Left kidney (tissue), 8 donors: ENCODE measurements at places on chromosomes 2 and 18.

- DNase-seq, result no peak
Measured at GRCh38 chr2:45765007-45765727, 113.7 kb downstream of the PRKCE start.

GRCh38 chr2:240959941-240960308 is 38.5 kb upstream of the SNED1 start:
- DNase-seq, result no peak

DNA sequence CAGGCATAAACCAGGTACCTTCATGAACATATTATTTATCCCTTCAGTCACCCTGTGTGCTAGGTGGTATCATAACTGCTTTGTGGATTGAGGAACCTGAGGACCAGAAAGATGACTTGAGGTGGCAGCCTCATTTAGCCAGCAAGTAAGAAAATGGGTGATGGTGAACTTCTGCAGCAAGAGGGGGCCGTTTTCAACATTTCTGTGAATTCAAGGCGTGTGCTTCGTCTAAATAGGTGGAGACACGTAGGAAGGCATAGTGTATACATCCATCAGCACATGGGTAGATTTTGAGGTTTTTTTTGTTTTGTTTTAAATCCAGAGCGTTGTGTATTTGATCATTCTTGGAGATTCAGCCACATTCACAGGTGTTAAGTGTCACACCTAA is 118.7 kb downstream of the SPTBN1 start:
- DNase-seq, result no peak

DNA sequence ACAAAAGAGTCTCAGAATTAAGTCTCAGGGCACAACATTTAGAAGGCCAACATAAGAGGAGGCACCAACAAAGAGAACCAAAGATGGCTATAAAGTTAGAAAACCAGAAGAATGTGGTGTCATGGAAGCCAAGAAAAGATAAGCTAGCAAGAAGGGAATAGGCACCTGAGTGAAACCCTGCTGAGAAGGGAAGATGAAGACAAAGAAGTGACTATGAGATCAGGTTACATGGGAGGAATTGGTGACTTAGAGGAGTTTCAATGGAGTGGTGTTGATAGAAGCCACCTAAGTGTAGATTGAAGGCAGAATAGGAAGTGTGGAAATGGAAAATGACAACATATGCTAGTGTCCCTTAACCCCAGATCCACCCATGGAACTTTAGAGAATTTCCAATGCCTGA is 327.6 kb upstream of the KCNJ3 start:
- no peak for DNase-seq

DNA sequence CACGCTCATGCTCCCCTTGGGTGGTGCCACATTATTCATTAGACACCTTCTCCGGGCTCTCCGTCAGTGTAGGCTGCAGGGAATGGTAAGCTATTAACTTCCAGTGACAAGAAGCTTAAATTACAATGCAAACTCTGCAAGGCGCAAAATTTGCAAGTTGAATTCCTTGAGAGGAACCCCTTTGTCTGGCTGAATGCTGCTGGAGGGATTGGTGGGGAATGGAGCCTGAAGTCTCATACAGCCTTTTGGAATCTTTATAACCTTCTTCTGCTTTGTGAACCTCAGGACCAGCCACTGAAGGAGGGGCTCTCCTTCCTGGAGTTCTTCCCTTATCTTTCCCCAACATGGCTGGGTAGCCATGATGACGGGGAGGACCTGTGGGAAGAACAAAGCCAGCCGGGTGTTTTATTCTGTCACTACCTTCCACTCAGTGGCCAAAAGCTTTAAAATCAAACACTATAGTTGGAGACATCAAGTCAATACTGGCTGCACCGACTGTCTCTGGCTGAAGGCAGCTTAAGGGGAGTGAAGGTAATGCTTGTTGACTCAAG is 220.9 kb upstream of the EPHA4 start:
- DNase-seq, result no peak

GRCh38 chr18:62977512-62977911 is 262.2 kb downstream of the PHLPP1 start:
- DNase-seq, result no peak

DNA sequence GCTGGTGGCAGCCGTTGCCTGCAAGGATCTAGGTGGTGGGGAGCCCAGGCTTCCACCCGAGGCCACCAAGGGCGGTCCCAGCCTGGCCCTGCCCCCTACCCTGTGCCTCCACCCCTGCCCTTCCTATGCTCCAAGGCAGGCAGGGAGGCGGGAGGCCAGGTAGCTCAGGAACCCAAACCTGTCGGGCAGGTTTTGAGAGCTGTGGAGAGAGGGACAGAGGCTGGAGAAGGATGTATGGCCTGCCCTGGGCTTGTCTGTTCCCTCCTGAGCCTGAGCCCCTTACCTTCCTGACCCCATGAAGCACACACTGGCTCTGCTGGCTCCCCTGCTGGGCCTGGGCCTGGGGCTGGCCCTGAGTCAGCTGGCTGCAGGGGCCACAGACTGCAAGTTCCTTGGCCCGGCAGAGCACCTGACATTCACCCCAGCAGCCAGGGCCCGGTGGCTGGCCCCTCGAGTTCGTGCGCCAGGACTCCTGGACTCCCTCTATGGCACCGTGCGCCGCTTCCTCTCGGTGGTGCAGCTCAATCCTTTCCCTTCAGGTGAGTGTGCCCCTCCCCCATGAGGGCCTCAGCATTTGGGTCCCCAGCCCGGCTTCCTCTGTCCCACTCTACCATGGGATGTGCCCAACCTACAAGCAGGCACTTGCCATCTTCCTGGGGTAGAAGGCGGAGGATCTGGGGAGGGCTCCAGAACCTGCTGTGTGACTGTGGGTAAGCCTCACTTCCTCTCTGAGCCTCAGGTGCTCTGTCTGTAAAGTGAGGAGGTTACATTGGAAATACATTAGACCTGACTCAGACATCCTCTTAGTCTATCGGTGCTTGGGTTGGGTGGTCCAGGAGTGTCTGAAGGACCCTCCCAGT is at the start of gene PROM2:
Gene PROM2 (plus strand): TSS at position 159 of the 860 bp plus-strand sequence. CDS start 137 bp downstream, at position 296.
- peak; percentile 64 for DNase-seq

DNA sequence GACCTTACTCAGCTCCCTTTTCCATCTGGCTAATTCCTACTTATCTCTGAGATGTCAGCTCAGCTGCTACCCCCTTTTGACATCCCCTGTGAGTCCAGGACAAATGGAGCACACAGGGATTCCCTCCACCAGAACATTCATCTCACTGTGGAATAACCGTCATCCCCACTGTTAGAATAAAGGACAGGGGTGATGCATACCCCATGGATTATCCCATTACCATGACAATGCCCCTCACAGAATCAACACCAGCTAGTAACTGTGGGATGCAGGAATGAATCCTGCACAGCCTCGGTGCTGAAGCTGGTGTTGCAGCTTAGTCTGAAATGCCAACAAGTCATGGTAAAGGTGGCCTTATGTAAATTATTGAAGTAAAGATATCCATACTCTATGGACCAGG is 624.8 kb upstream of the RAB6C start:
- no peak for DNase-seq

DNA sequence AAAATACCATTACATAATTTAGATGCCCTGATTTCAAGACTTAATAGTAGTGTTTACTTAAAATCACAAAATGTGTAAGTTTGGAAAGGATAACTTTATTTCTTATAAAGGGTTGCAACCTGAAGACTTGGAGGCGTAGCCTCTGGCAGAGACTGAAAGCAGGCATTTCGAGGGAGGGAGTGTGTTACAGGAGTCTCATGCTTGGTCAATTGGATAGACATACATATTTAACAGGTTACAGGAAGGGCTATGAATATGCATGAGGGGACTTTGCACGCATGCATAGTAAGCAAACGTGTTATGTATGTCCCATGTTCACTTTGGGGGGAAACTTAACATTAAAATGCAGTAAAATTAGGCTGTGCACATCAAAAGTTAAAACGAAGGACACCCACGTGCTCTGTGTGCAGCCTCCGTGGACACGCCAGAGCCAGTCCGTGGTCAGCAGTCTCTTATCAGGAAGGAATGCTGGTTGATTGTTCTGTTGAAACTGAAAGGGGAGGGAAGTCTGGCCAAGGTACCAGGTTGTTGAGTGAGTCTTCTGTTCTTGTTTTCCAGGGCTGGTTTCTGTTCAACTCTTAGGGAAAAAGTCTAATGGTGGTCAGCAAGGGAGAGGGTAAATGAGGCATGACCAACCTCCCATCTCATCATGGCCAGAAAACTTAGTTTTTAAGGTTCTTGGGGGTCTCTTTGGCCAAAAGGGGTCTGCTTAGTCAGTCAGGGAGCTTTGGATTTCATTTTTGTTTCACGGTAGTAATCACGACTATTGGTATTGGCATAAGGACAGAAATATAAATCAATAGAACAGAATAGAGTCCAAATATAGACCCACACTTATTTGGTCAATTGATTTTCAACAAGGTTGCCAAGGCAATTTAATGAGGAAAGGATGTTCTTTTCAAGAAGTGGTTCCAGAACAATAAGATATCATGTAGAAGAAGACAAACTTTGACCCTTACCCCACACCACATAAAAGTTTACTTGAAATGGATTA is 121.9 kb downstream of the MCFD2 start:
- DNase-seq, result no peak

GRCh38 chr2:38362232-38362631 is 14.8 kb downstream of the ATL2 start:
- no peak for DNase-seq

DNA sequence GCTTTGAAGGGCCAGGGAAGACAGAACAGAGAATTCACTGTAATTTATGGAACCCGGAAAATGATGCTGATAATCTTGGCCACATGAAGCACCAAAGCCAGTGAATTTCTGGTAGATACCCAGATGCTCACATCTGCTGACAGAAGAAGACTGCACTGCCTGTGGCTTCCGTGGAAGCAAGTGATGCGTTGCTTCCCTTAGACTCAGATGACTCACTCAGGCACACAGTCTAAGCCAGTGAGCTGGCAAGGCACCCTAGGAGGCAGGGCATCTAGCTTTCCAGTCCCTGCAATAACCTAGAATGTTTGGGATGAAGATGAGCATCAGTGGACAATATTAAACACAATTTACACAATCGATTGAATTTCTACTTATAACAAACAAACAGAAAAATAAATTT is 284.7 kb downstream of the CMPK2 start:
- DNase-seq, result no peak

- DNase-seq, result no peak
Measured at GRCh38 chr2:239561446-239562001, 160.7 kb upstream of the HDAC4 start.

DNA sequence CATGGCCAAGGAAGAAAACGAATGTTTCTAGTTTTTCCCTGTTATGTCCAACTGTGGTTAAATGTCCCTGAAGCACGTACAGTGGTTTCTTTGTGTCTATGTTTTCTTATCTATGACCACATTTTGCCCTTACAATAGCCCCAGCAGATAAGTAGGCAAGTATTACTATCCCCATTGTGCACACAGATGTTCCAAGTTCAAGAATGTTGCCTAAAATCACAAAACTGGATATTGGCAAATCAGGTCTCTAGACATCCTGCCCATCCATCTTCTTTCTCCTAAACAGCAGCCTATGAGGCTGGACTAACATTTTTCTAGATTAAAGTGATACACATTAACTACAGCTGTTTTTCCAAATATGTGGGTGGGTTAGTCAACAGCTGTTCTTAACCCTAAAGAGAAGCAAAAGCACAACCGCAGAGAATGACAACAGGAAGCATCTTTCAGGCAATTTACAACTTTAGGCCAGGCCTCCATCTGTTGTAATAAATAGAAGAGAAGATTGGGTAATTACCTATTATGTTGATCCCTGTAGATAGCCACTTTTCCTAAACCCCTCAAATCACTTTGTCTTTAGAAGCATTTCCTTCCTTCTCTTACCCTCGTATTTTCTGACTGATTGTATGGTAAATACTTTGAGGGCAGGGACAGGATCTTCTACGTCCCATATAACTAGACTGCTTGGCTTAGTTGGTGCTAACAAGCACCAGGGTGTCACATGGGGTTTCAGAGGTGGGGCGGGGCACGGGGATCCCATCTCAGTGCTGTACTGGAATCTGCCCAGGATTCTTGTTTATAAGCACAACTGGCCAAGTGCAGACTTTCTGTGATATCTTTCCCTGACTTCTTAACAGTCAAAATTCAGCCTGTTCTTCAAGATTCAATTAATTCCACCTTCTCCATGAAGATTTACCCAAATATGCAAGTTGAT is 132.1 kb upstream of the SETBP1 start:
- DNase-seq, result peak; percentile 8

DNA sequence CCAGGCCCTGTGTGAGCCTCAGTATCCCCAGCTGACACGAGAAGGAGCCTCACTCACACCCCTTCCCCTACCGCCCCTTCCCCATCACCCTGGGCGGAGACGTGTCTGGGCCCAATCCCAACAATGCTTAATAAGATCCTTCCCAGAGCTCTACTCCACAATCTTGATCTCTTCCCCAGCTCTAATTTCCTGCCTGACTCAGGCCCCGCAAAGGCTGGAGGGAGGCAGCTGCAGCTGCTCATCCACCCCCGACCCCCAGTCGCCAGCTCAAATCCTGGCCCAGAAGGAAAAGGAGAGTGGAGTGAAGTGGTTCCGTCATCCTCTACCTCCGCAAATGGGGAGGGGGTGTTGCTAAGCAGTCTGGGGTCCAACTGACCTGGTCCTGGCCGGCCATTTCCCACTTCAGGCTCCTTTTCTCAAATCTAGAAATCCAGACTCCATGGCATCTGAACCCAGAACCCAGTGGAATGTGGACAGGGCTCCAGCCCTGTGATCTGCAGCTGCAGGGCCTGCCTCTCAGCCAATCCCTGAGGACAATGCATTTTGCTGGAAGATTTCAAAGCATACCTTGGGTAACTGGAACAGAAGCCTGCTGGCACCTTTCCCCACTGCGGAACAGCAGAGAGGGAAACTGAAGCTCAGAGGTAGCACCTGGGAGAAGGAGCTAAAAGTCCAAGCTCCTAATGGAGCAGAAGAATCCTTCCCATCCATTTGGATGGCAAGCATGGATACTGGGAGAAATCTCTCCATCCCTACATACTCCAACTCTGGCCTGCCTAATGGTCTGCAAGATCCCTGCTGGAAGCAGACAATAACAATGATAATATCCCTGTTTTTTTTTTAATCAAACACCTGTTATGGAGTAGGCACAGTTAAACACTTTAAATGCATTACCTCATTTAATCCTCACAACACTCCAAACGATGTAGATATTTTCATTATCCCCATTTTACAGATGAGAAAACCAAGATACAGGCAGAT is 5.6 kb upstream of the TNS1 start:
- no peak for DNase-seq

- DNase-seq, result no peak
Measured at GRCh38 chr2:58757971-58758370, 516.8 kb upstream of the FANCL start.

DNA sequence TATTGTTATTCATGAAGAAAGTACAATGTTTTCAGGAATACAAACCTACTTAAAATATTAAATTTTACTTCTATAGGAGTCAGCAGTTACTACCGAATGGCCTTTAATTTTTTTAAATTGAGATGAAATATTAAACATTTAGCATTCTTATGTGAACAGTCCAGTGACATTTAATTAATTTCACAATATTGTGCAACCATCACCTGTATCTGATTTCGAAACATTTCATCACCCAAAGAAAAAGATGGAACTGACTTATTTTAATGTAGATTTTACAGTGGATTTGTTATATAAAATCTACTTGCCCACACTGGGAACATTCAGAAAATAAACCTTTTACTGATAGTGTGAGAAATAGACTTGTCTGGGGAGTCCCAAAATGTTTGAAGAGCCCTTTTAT is 585.2 kb upstream of the LINC00305 start:
- no peak for DNase-seq

- DNase-seq, result no peak
Measured at GRCh38 chr2:154158101-154158500, 286.4 kb downstream of the GALNT13 start.
